ENCODE measurements at places on chromosomes 7 and 10. TPM values are rescaled to one million over a fixed set of nuclear protein-coding genes. Genes with fewer than 3 reads are reported as not detected.

- no peaks in the 10 kb centered on the region for H3K36me3 ChIP-seq
- no peaks in the 10 kb centered on the region for H3K4me1 ChIP-seq
- H3K27ac ChIP-seq, result peak within 1 kb of the TSS; percentile 90
- H3K27me3 ChIP-seq, result peaks cover 28% of the 10 kb centered on the region
- no peak within 1 kb of the TSS for H3K4me3 ChIP-seq
These were observed at the start of gene IKZF1 for GRCh38 chr7:50304129-50304910. TSS of gene IKZF1 (plus strand) at chr7:50304716. CDS start at chr7:50319062, 14,346 bp downstream.

DNA sequence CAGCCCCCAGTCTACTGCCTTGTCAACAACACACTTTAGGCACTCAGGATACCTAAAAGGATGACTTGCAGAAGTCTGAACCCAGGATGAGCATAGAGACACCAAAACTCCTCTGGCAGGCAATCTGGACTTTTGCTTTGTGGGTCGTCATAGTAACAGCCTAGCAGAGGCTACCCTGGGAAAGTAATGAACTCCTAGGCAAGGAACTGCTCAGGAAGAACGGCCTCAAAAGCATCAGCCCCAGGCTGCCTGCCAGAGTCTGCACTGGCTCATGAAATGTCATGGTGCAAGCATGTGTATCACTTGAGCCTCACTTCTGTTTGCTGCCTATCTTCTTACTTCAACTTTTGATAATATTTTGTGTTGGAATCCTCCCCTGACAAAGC, 715.1 kb downstream of the GRID1 start:
- H3K4me3 ChIP-seq, result no peak overlapping the region
- no peak overlapping the region for H3K27ac ChIP-seq
- DNase-seq, result no peak
- no peaks in the 10 kb centered on the region for H3K27me3 ChIP-seq

MORN4 gene
- 5.5 TPM for total RNA-seq

GRCh38 chr7:102236592-102237287, 49.9 kb upstream of the SH2B2 start:
- H3K27ac ChIP-seq, result no peak overlapping the region
- DNase-seq, result peak; percentile 58
- no peaks in the 10 kb centered on the region for H3K36me3 ChIP-seq
- H3K4me3 ChIP-seq, result no peak overlapping the region

NCF1 gene
- total RNA-seq, result 37.1 TPM

GRCh38 chr7:22683379-22683778, 43.6 kb upstream of the IL6 start:
- H3K36me3 ChIP-seq, result no peaks in the 10 kb centered on the region
- DNase-seq, result no peak
- H3K4me1 ChIP-seq, result no peaks in the 10 kb centered on the region
- H3K27ac ChIP-seq, result no peak overlapping the region
- no peaks in the 10 kb centered on the region for H3K27me3 ChIP-seq

GRCh38 chr7:91266689-91267090, 2.5 kb downstream of the FZD1 start:
- H3K27ac ChIP-seq, result peak overlapping the region; percentile 96
- DNase-seq, result no peak
- H3K4me3 ChIP-seq, result peak overlapping the region; percentile 99
- no peaks in the 10 kb centered on the region for H3K27me3 ChIP-seq
- H3K36me3 ChIP-seq, result no peaks in the 10 kb centered on the region
- H3K4me1 ChIP-seq, result peaks cover 5% of the 10 kb centered on the region

RNF148 gene
- 0.88 TPM for total RNA-seq

- H3K27ac ChIP-seq, result no peak overlapping the region
- no peaks in the 10 kb centered on the region for H3K36me3 ChIP-seq
- no peak overlapping the region for H3K4me3 ChIP-seq
- DNase-seq, result no peak
These were observed 166.1 kb downstream of the PRKAG2 start for GRCh38 chr7:151710646-151711434.

HOXA3 gene
- 3.1 TPM for total RNA-seq

SUN3 gene
- total RNA-seq, result not detected

DNA sequence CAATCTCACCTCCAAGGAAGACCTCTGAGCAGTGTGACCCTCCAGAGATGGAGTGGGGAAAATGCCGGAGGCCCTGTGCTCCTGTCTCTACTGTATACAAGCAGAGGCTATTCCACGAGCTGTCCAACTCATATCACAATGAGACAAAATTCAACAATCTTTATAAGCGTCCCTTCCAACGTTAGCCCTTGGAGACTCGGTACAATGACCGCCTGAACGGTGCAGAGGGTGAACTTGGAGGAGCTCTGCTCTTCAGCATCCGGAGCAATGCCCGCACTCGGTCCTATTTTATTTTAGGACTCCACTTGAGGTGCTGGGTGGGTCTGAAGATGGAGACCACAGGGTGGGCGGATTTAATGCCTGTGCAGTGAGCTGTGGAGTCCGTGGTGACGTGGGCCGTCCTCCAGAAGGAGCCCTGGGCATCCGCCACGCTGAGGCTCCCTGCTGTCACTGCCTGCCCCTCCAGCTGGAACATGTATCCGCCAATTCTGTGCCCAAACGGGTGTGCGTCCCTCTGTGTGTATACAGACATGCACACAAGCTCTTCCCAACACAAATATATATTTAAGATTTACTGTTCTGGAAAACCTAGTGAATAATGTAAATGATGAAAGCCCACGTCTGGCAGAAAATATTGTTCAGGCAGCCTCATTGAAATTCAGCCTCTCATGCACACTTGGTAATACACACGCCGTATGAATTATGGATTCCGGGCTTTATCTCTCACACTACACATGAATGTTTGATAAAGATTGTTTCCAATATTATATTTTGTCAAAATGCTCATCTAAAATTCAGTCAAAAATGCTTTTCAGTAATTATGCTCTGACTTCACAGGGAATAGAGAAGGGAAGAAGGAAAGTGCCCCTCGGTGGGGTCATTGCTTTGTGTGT, 239.9 kb upstream of the ZMIZ1 start:
- no peak overlapping the region for H3K27ac ChIP-seq
- H3K36me3 ChIP-seq, result no peaks in the 10 kb centered on the region
- DNase-seq, result no peak
- no peak overlapping the region for H3K4me3 ChIP-seq

- H3K4me1 ChIP-seq, result no peaks in the 10 kb centered on the region
- H3K27me3 ChIP-seq, result no peaks in the 10 kb centered on the region
- H3K36me3 ChIP-seq, result no peaks in the 10 kb centered on the region
- H3K4me3 ChIP-seq, result no peak overlapping the region
- no peak overlapping the region for H3K27ac ChIP-seq
These were observed 17.6 kb downstream of the C10orf62 start for GRCh38 chr10:97607095-97607636.

DNA sequence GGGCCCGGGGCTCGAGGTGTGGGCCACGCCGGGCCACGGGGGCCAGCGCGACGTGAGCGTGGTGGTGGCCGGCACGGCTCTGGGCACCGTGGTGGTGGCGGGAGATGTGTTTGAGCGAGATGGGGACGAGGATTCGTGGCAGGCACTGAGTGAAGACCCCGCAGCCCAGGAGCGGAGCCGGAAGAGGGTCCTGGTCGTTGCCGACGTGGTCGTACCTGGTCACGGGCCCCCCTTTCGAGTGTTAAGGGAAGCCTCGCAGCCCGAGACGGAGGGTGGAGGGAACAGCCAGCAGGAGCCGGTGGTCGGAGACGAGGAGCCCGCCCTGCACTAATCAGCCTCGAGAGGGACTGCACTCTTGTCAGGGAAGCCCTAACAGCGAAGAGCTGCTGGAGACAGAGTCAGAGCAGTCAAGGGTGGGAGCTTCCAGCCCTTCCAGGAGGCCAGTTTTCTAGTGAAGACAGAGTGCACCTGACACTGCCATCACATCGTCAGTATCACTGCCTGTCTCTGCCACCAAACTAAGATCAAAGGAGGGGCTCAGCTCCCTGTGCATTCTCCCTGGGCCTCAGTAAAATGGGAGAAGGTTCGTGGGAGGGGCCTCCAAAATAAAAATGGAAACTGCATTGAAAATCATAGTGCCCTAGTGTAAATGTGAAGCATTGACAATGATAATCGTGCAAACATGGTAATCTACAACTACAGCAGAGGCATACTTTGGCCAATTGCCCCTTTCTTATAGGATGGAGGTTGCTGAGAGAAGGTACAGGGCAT, 1.3 kb downstream of the MBLAC1 start:
- H3K27me3 ChIP-seq, result no peaks in the 10 kb centered on the region
- DNase-seq, result no peak
- peak overlapping the region; percentile 95 for H3K27ac ChIP-seq
- H3K36me3 ChIP-seq, result no peaks in the 10 kb centered on the region
- peaks cover 26% of the 10 kb centered on the region for H3K4me1 ChIP-seq

GRCh38 chr7:140506788-140507464, 27.6 kb upstream of the MKRN1 start:
- no peaks in the 10 kb centered on the region for H3K27me3 ChIP-seq
- H3K4me3 ChIP-seq, result no peak overlapping the region
- no peak for DNase-seq
- no peaks in the 10 kb centered on the region for H3K36me3 ChIP-seq
- H3K4me1 ChIP-seq, result no peaks in the 10 kb centered on the region

PPP1R17 gene
- 0.26 TPM for total RNA-seq

GRCh38 chr10:129956876-129957673, 7.0 kb downstream of the EBF3 start:
- H3K36me3 ChIP-seq, result no peaks in the 10 kb centered on the region
- H3K4me1 ChIP-seq, result no peaks in the 10 kb centered on the region
- DNase-seq, result no peak
- no peak overlapping the region for H3K4me3 ChIP-seq
- H3K27ac ChIP-seq, result no peak overlapping the region

DNA sequence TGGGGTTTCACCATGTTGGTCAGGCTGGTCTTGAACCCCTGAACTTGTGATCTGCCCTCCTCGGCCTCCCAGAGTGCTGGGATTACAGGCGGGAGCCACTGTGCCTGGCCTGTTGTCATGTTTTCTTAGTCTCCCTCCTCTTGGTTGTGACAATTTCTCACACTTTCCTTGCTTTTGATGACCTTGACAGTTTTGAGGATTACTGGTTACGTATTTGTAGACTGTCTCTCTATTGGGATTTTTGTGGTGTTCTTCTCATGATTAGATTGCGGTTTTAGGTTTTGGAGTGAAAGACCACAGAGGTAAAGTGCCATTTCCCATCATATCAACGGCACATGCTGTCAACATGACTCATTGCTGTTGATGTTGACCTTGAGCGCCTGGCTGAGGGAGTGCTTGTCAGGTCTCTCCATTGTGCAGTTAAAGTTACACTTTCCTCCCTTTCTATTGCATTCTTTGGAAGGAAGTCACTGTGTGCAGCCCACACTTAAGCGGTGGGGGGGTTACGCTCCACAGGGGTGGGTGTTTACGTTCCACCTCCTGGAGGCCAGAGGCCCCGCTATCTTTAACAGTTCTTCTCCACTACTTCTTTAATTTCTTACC, 10.8 kb downstream of the NEURL1 start:
- no peak overlapping the region for H3K27ac ChIP-seq
- DNase-seq, result peak; percentile 67
- no peaks in the 10 kb centered on the region for H3K27me3 ChIP-seq
- no peaks in the 10 kb centered on the region for H3K36me3 ChIP-seq
- H3K4me3 ChIP-seq, result no peak overlapping the region

DNA sequence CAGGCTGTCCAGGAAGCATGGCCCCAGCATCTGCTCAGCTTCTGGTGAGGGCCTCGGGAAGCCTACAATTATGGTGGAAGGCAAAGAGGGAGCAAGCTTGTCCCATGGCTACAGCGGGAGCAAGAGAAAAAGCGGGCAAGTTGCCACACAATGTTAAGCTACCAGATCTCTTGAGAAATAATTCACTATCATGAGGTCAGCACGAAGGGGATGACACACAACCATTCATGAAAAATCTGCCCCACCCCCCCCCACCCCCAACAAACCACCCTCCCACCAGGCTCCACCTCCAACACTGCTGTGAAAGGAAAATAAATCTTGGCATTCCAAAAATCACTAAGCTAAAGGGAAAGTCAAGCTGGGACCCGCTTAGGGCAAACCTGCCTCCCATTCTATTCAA, 545.8 kb upstream of the NRP1 start:
- no peaks in the 10 kb centered on the region for H3K36me3 ChIP-seq
- no peak for DNase-seq
- no peak overlapping the region for H3K4me3 ChIP-seq
- H3K27me3 ChIP-seq, result no peaks in the 10 kb centered on the region
- no peak overlapping the region for H3K27ac ChIP-seq
- H3K4me1 ChIP-seq, result no peaks in the 10 kb centered on the region

TRPV5 gene
- total RNA-seq, result not detected

PTER gene
- total RNA-seq, result 26.9 TPM

TLX1 gene
- not detected for total RNA-seq

Data from adrenal gland (tissue), 19 donors.